Mammary epithelial cell (primary cell): ENCODE measurements at places on chromosomes 11 and 22. TPM values are rescaled to one million over a fixed set of nuclear protein-coding genes. Genes with fewer than 3 reads are reported as not detected.
A peak's percentile ranks its signal among the peaks of the same experiment; 100 is the strongest.

- no peak for DNase-seq
Measured at GRCh38 chr11:68194675-68195294, 18.3 kb downstream of the KMT5B start.

- no peak for DNase-seq
Measured at GRCh38 chr11:76574406-76574805, 96.1 kb downstream of the LRRC32 start.

DNA sequence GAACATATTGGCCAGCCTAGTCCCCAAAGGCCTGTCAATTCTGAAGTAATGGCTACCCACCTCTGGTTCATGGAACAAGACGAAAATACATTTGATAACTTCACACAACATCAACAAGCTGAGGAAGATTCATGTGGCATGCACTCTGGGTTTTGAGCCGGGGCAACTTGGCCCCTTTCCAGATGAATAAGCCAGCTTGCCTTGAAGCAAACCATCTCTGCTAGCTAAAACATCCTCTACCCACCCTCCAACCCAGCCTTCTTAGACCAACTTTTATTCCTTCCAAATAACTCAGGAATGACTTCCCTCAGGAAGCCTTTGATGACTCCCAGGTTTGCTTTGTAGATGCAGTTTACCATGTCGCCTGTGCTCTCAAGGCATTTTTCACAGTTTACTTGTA lies 94.4 kb downstream of the SLC1A2 start:
- DNase-seq = peak; percentile 29

GRCh38 chr22:38138961-38139360 lies 28.5 kb upstream of the BAIAP2L2 start:
- DNase-seq = no peak

- DNase-seq = no peak
Measured at GRCh38 chr22:20240447-20240764, 27.7 kb downstream of the RTN4R start.

DNA sequence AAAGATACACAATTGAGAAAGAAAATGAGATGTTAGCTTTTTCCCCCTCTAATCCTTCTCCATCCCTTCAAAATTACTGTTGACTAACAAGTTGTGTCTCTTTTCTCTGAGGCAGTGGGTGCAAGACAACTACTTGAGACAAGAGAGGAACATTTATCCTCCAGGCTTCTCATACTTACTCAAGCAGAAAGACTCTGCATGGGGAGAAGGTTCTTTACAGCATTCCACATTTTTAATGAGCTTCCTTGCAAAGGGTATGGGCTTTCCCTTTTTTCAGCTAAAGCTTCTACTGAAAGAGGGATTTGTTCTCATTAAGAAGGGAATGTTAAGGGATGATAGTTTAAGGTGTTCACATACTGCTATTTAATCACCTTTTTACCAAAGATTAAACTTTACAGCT lies 47.8 kb downstream of the PAX6 start:
- no peak for DNase-seq

- DNase-seq = no peak
Measured at GRCh38 chr11:2399488-2400068, 972 bp upstream of the TSSC4 start.

DNA sequence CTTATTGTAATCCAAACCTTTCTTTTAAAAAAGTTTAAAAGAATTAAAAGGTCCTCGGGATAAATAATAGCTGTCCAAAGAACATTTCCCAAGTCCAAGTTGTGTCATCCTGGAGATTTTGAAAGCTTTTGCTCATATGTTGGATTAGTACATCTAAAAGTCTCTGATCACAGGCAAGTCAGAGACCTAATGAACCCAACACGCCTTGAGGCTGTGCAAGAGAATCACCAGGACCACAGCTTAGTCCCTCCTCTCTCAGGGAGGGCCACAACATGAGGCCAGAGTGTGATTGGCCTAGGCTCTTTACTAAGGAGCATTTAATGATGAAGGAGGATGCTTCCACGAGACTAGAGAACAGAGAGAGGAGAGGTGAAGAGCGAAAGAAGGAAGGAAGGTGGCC lies 98.7 kb upstream of the OR5AK2 start:
- peak; percentile 74 for DNase-seq

DNA sequence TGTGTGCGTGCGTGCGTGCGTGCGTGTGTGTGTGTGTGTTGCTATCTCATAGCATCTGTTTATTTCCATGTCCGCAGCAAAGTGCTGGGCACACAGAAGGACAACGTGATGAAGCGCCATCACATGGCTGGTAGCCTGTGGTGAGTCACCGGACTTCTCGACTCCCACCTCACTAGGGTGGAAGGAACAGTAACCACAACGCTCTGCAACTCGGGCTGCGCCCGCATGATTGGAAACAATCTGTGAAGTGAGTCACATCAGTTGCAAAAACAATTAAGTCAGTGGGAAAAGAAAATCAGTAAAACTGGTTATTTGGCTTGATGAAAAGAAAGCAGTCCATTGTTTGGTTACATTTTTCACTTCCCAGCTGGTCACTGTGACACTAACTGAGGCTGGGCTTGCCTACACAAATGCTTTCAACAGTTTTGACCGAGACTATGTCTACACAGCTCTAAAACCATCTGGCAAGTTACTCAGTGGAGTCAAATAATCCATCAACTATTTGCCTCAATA lies 437.3 kb upstream of the CADM1 start:
- peak; percentile 100 for DNase-seq

DNA sequence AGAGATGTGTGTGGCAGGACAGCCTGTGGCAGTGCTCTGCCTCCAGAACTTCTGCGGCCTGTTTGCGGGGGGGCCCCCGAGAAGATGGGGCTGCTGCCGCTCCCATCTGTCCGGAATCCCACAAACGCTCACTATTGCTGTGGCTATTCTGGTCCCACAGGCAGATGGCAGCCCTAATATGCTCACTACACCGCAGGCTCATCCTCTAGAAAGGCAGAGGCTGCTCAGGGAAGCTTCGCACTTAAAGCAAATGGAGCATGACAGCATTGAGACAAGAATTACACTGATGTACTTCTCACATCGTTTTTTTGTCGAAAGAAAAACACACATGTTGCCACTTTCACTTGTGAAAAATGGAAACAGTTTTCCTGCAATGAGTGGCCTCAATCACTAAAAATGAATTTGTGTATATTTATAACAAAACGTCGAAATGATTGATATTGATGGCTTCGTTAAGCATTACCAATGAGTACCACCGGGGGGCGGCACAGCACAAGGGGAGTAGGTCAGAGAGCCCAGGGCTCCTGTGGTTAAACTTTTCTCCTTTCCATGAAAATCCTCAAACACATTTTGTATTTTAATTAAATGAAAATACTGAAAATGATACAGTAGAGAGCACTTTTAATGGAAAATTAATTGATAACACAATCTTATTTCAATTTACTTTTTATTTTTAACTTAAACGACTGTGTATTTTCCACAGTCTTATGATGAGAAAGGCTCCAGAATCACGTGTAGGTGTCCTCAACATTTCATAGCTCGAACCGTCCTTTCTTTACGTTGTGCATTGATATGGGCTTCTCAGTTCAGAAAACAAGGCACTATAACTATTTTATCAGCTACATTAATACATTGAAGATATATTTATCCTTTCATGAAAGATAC lies 69.1 kb downstream of the CTTN start:
- peak; percentile 15 for DNase-seq

DNA sequence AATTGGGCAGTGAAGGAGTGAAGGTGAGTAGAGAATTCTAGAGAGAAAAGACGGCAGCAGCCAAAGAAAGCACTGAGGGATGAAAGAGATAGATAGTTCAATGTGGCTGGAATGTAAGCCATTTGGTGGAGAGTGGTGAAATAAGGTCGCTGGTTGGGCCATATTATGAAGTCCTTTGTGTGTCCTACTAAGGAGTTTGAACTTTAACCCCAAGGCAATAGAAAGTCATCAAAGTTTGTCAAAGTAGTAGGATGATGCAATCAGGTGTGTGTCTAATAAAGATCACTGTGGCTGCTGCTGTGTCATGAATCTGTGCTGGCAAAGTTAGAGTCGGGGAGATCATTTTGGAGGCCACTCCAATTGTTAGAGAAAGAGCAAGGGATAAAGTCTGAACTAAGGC lies 18.7 kb downstream of the RNF121 start:
- DNase-seq = peak; percentile 14

- no peak for DNase-seq
Measured at GRCh38 chr22:40953471-40953870, 2.3 kb downstream of the RBX1 start.

DNA sequence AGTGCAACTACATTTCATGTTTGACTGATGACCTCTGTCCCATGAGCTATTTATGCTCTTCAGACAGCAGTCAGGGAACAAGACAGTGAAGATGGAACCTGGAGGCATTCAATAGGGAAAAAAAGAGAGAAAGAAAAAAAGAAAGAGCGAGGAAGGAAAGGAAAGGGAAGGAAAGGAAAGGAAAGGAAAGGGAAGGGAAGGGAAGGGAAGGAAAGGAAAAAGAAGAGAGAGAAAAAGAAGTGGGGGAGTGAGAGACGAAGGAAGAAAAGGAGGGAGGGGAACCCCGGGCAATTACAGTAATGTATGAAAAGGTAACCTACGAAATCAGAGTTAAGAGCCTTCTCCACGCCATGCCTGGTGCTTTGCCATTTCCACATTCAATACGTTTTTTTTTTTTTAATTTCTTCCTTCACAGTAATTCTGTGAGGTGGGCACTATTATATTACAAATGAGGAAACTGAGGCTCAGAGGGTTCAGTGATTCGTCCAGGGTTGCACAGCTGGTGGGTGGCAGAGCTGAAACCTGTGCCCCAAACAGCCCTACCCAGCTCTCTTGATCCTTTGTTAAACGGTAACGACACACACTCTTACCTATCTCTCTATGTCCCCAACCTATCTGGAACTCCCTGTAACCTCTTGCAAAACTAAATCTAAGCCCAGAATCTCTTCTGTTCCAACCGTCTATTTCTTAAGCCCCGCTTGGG lies 39.3 kb downstream of the ETS1 start:
- DNase-seq = no peak

DNA sequence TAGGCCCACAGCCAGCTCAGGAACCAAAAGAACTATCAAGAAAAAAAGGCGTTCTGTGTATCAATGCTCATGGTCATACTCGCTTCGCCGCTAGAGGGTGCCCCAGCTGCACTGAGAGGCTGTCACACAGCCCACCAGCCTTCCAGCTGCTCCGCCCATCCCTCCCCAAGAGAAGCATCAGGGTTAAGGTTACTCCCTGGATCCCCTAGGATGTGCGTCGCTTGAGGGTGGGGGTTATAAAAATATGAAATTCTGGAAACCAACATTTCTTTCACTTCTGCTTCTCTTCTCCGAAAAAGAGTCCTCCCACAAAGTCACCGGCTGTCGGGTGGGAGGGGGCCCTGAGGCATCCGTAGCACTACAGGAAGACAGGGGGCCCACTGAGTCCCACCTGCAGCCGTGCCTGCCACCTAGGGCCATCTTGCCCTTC lies 1.7 kb downstream of the CBX6 start:
- peak; percentile 48 for DNase-seq

Gene OR6T1
- 0.08 TPM for polyA plus RNA-seq

Gene MAJIN
- not detected for polyA plus RNA-seq

Gene TRIM48
- not detected for polyA plus RNA-seq

Gene PKNOX2
- 0.10 TPM for polyA plus RNA-seq

Gene PTPMT1
- polyA plus RNA-seq = 64.3 TPM

Gene KCNJ1
- polyA plus RNA-seq = 0.06 TPM

Gene FAT3
- polyA plus RNA-seq = 0.02 TPM

Gene CCDC87
- 0.22 TPM for polyA plus RNA-seq

Gene TTC28
- polyA plus RNA-seq = 0.61 TPM

Gene TAF1D
- 41.8 TPM for polyA plus RNA-seq
